ENCODE measurements at places on chromosomes 7 and 10.
A peak's percentile ranks its signal among the peaks of the same experiment; 100 is the strongest.

DNA sequence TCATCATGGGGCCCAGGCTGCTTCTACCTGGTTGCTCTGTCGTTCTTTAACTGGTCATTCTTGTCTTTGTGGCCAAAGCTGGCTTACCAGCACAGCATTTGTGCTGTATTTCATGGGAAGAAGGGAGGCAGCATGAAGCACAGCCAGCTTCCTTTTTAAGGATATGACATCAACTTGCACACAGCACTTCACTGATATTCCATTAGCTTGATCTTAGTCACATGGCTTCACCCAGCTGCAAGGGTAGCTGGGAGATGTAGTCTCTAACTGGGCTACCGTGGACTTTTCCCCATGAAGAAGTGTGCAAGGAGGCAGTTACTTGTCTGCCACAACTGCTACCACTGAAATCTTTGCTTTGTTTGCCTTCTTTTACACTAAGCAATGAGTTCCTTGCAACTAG is 525.2 kb downstream of the LRMDA start:
- peak; percentile 8 for DNase-seq

- DNase-seq, result peak; percentile 63
Measured at GRCh38 chr10:101032637-101033224, 1.7 kb downstream of the SFXN3 start.

DNA sequence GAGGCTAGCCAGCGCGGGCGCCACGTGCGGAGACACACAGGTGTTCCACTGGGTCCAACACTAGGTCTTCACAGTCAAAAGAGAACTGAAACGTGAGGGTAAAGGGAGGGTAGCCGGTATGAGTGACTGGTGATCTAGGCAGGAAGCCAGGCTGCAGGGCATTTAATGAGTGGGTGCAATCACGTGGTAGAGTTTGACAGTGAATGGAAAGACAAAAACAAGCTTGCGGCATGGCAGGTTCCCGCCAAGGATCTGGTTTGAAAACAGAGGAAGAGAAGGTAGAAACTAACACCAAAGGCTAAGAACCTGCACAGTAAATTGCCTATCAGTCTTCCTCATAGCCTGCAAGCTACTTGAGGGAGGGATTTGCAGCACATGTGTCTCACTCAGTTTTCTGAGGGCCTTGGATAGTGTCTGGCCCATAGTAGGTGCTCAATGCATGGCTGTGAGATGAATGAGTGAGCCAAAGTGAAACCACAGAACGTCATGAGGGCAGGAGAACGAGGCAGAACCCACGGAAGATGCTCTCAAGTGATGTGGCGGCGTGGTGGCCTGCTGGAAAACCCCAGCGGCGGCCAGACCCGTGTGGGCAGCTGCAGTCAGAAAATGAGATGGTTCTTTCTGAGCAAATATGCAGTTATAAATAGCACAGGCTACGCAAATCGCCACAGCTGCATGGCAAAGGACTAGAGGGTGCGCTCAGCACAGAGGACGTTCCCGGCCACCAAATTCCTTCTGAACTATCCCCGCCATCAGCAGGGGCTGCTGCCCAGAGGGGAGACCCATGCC is 183.6 kb upstream of the NFE2L3 start:
- peak; percentile 14 for DNase-seq

- no peak for DNase-seq
Measured at GRCh38 chr10:94916423-94916822, 22.0 kb upstream of the CYP2C9 start.

DNA sequence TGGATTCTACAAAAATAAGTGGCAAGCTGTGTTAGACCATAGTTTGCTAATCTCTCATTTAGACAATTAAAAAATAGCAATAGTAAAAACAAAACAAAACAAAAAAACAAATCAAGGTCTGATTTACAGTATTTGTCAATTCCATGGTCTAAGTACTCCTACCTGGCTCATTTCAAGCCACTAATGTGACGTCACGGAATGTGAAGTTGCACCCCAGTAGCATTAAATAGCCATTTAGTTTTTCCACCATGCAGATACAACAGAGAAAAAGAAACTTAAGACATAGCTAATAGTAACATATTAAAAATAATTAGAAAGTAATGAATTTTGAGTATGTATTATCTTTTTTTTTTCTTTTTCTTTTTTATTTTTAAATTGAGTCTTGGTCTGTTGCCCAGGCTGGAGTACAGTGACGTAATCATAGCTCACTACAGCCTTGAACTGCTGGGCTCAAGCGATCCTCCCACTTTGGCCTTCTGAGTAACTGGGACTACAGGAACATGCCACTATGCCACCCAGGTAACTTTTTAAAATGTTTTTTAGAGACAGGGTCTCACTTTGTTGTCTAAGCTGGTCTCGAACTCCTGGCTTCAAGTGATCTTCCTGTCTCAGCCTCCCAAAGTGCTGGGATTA is 101.2 kb downstream of the MKX start:
- no peak for DNase-seq

Data from NCI-H69 (cell line).